ENCODE measurements at places on chromosomes 12 and 14.

DNA sequence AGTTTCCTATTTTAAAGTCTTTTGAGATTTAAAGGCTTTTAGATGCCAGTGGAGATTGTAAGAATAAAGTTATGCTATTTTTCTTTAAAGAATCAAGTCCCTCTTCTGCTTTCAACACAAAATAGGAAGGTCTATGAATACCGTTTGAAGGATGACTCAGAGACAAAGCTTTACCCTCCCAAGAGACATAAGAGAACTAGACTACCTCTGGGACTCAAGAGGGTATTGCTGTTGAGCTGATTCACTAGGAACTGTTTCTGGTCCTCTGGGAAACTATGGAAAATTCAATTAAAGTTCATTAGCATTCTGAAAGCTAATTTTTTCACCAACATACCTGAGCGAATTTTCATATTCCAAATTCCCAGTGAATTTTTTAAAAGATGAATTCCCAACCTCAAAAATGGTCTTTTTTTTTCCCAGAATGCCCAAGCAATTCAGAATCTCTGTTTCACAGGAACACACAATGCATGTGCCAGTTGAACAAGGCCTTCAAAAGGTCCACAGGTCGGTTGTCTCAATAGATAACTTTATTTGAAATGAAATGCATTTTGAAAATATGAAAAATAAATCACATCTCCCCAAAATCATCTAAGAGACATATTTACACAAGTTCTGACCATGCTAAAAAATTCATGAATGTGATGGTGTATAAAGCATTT, 6.5 kb downstream of the PHLDA1 start:
- H3K36me3 ChIP-seq = no peaks in the 10 kb centered on the region
- no peak overlapping the region for H3K4me3 ChIP-seq
- peaks cover 53% of the 10 kb centered on the region for H3K4me1 ChIP-seq
- no peaks in the 10 kb centered on the region for H3K27me3 ChIP-seq
- peak; percentile 42 for DNase-seq

- peak overlapping the region; percentile 39 for H3K27ac ChIP-seq
- H3K4me1 ChIP-seq = peaks cover 32% of the 10 kb centered on the region
- H3K4me3 ChIP-seq = no peak overlapping the region
- DNase-seq = peak; percentile 16
- no peaks in the 10 kb centered on the region for H3K36me3 ChIP-seq
Measured at GRCh38 chr14:75042035-75042434, 9.2 kb downstream of the MLH3 start.

- H3K27ac ChIP-seq = no peak overlapping the region
- peaks cover 1% of the 10 kb centered on the region for H3K4me1 ChIP-seq
- DNase-seq = no peak
- H3K4me3 ChIP-seq = no peak overlapping the region
- H3K27me3 ChIP-seq = no peaks in the 10 kb centered on the region
Measured at GRCh38 chr12:118336123-118336522, 36.6 kb downstream of the TAOK3 start.

- H3K4me3 ChIP-seq = no peak overlapping the region
- no peak for DNase-seq
- H3K36me3 ChIP-seq = no peaks in the 10 kb centered on the region
- H3K27ac ChIP-seq = no peak overlapping the region
Measured at GRCh38 chr12:21946983-21947382, 5.8 kb upstream of the ABCC9 start.

DNA sequence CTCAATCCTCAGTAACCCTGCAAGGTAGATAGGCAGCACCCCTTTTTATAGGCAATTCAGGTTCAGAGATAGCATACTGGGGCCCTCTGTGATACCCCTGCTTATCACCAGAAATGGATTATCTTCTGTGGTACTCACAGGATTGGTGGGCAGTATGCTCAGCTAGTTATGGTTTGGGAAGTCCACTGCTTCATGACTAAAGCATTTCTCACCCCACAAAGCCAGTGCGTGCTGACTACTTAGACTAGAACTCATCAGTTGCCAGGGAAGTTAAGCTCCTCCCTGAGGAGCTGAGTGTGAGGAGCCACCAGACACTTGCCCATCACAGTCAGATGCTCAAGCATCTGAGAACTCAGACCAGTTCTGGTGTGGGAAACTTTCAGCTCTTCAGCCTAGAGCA, 76.3 kb downstream of the SCAF11 start:
- H3K4me1 ChIP-seq = no peaks in the 10 kb centered on the region
- DNase-seq = no peak
- H3K4me3 ChIP-seq = no peak overlapping the region
- no peaks in the 10 kb centered on the region for H3K27me3 ChIP-seq
- no peak overlapping the region for H3K27ac ChIP-seq

GRCh38 chr12:7647071-7647470, 18.6 kb downstream of the APOBEC1 start:
- H3K4me1 ChIP-seq = no peaks in the 10 kb centered on the region
- no peak for DNase-seq
- no peaks in the 10 kb centered on the region for H3K36me3 ChIP-seq
- no peaks in the 10 kb centered on the region for H3K27me3 ChIP-seq
- no peak overlapping the region for H3K4me3 ChIP-seq

DNA sequence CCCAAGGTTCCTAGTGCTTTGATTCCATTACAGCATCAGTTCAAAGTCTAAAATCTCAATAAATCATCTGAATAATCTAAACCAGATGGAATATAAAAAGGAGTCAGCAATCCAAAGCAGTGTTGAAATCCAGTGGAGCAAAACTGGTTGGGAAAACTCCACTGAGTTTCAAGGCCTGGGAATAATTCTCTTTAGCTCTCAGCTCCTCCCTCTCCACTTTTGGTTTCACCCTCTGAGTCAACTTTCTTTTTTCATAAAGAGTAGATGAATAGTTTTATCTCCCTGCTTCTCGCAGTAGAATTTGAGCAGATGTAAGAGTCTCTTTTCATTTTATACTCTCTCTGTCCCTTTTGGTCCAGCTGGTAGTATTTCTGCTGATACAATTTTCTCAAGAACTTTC, 338.6 kb downstream of the APAF1 start:
- no peaks in the 10 kb centered on the region for H3K27me3 ChIP-seq
- no peaks in the 10 kb centered on the region for H3K36me3 ChIP-seq
- no peaks in the 10 kb centered on the region for H3K4me1 ChIP-seq
- no peak overlapping the region for H3K4me3 ChIP-seq

DNA sequence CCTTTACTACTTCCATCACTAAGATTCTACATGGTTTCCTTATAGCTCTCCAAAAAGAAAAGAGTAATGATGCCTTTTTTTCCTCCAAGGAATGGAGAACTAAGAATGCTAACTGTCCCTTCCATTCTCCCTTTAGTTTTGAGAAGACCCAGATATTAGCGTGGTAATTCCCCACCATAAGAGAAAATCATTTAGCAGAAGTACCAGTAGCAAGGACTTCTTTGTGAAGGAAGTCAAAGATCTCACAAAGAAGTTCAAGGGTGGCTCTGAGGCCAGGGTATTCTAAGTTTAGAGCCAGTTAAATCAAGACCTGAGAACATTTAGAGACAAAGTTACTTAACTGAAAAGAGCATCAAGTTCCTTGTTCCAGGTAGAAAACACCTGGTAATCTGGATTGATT, 7.3 kb downstream of the USP15 start:
- no peak for DNase-seq
- H3K4me3 ChIP-seq = no peak overlapping the region
- H3K4me1 ChIP-seq = peaks cover 17% of the 10 kb centered on the region
- H3K36me3 ChIP-seq = no peaks in the 10 kb centered on the region
- no peak overlapping the region for H3K27ac ChIP-seq
- no peaks in the 10 kb centered on the region for H3K27me3 ChIP-seq

DNA sequence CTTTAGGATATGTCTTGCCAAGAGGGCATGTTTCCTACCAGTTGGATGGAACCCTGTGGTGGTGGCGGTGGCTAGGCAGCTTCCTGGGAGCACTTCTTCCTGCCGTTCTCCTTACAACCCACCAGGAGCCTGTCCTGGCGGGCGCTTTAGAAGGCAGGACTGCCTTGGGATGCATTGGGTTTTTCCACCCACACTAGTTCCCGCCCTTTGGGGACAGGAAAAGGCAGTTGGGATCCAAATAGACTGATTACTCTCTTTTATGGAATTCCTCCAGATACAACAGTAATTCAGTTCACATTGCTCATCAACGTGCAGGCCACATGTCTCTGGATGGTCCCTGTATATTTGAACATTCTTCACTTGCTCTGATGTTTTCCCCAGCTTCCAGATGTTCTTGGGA, 305.7 kb upstream of the SSTR1 start:
- no peaks in the 10 kb centered on the region for H3K36me3 ChIP-seq
- no peak overlapping the region for H3K27ac ChIP-seq
- H3K4me1 ChIP-seq = peaks cover 3% of the 10 kb centered on the region
- no peak overlapping the region for H3K4me3 ChIP-seq

GRCh38 chr12:14825256-14825655, 11.3 kb upstream of the SMCO3 start:
- no peaks in the 10 kb centered on the region for H3K4me1 ChIP-seq
- H3K36me3 ChIP-seq = peaks cover 2% of the 10 kb centered on the region
- no peaks in the 10 kb centered on the region for H3K27me3 ChIP-seq
- H3K4me3 ChIP-seq = no peak overlapping the region
- no peak for DNase-seq

DNA sequence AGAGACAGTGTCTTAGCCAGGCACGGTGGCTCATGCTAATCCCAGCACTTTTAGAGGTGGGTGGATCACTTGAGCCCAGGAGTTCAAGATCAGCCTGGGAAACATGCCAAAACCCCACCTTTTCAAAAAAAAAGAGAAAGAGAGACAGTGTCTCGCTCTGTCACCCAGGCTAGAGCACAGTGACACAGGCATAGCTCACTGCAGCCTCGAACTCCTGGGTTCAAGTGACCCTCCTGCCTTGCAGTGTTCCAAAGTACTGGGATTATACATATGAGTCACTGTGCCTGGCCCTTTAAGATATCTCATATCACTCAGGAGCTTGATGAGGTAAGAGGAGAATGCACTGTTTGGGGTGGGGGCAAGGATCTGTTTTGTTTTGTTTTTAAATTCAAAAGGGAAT, 48.1 kb upstream of the LTBP2 start:
- no peaks in the 10 kb centered on the region for H3K27me3 ChIP-seq
- peaks cover 32% of the 10 kb centered on the region for H3K4me1 ChIP-seq
- DNase-seq = peak; percentile 31
- H3K4me3 ChIP-seq = no peak overlapping the region

- H3K27ac ChIP-seq = peak within 1 kb of the TSS; percentile 93
- no peaks in the 10 kb centered on the region for H3K27me3 ChIP-seq
- peak; percentile 92 for DNase-seq
- no peaks in the 10 kb centered on the region for H3K36me3 ChIP-seq
- peak within 1 kb of the TSS; percentile 77 for H3K4me3 ChIP-seq
- peaks cover 39% of the 10 kb centered on the region for H3K4me1 ChIP-seq
Measured at GRCh38 chr12:49060237-49061156, at the start of gene KMT2D. KMT2D (minus strand) TSS chr12:49060794; CDS start chr12:49055324, 5,470 bp downstream.

GRCh38 chr12:47828008-47828975, 8.6 kb upstream of the HDAC7 start:
- no peaks in the 10 kb centered on the region for H3K27me3 ChIP-seq
- no peaks in the 10 kb centered on the region for H3K36me3 ChIP-seq
- H3K27ac ChIP-seq = no peak overlapping the region
- no peak overlapping the region for H3K4me3 ChIP-seq
- DNase-seq = no peak

DNA sequence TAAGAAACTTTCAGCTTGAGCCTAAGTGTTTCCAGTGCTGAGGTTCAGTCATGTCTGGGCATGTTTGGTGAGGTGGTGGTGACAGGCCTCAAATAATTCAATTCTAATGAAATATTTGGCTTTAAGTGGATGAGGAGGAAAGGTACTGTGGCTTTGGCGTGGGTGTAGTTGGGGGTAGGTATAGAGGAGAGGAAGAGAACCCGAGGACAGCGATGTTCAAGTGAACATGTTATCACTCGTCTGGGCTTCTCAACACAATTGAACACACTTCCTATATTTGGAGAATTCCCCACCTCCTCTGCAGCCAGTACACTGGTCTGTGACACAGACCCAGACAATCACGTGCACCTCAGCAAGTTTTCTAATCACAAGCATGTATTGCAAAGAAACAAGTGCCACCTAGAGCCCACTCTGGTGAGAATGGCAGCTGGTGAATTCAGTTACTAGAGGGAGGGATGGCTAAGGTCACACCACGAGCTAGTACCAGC, 53.0 kb downstream of the IFNG-AS1 start:
- DNase-seq = no peak
- no peak overlapping the region for H3K4me3 ChIP-seq
- no peaks in the 10 kb centered on the region for H3K36me3 ChIP-seq
- H3K27me3 ChIP-seq = no peaks in the 10 kb centered on the region

DNA sequence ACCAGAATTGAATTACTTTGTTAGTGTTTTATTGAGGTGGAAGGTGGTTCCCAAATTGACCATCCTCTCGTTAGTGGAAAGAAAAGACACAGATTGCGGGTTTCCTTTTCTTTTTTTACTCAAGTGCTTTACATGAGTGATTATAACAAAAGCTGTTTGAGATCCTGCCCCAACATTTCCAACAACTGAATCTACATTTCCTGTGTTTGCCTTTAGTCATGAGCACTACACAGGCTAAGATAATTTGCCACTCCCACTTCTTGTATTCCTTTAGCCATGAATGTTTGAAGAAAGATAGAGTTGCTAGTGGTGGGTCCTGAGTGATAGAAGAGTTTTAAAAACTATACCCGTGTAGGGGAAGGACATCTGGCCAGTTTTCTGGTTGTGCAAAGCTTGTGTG, 16.0 kb downstream of the RERGL start:
- no peaks in the 10 kb centered on the region for H3K4me1 ChIP-seq
- H3K36me3 ChIP-seq = no peaks in the 10 kb centered on the region
- DNase-seq = no peak
- no peak overlapping the region for H3K27ac ChIP-seq

DNA sequence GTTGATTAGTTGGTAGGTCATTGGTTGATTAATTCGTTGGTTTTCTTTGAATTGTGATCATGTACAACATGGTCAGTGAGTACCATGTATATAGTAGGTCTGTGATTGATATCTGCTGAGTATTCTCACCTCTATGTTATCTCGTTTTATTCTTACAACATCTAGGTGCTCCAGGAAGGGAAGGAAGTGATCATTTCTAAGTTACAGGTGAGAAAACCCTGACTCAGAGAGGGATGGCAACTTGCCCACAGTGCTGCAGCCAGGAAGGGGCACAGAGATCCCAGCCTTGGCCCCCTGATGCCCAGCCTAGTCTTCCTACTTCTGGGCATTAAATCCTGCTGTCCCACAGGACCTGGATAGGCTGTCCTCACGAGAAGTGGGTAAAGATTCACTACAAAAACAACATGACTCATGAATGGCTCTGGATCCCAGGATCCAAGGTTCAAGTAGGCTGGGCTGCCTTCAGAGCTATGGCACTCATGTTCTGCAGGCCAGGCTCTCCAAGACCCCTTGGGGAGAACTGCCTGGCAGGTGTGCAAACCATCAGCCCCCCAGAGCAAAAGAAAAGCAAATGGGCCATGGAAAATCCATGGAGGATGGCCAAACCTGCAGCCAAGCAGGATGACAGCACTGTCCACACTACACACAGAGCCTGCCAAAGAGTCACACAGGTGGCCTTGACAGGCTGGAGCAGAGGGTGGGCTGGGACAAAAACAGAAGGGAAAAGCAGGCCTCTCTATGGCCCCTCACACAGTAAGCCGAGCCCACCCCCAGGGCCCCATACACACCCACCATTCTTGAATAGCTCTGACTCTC, 146.2 kb downstream of the BCL11B start:
- no peak overlapping the region for H3K27ac ChIP-seq
- DNase-seq = no peak
- no peak overlapping the region for H3K4me3 ChIP-seq
- no peaks in the 10 kb centered on the region for H3K4me1 ChIP-seq
